Pons (tissue), 1 donor: ENCODE measurements at places on chromosomes 7 and 10.

DNA sequence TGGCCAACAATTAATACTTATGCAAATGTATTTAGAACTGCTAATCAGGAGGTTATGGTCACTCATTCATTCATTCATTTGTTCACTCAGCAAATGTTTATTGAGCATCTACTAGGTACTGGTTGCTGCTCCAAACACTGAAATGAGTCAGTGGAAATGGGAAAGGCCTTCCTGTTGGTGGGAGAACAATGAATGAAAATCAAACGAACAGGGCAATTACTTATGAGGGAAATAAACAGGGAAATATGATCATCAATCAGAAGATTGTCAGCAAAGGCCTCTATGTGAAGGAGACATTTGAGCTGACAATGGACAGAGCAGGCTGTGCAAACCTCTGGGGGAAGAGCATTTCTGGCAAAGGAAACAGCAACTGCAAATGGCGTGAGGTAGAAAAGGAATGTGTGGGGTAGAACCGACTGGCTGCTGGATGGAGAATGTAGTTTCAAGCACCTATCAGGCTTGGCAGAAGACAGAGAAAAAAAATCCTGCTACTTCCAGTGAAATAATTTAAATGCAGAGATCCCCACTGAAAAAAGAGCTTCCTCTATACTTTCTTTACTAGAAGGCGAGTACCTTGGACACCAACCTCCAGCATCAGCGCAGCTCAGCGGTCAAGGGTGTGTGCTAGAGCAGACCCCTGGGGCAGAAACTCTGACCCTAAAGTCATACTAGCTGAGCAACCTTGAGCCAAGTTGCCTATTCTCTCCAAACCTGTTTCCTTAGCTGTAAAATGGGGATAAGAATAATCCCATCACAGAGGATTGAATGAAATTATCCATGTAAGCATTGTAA, 108.8 kb upstream of the EEPD1 start:
- no peak for DNase-seq

- DNase-seq: peak; percentile 15
These were observed 2.1 kb upstream of the SAMD9L start for GRCh38 chr7:93150200-93150835.

DNA sequence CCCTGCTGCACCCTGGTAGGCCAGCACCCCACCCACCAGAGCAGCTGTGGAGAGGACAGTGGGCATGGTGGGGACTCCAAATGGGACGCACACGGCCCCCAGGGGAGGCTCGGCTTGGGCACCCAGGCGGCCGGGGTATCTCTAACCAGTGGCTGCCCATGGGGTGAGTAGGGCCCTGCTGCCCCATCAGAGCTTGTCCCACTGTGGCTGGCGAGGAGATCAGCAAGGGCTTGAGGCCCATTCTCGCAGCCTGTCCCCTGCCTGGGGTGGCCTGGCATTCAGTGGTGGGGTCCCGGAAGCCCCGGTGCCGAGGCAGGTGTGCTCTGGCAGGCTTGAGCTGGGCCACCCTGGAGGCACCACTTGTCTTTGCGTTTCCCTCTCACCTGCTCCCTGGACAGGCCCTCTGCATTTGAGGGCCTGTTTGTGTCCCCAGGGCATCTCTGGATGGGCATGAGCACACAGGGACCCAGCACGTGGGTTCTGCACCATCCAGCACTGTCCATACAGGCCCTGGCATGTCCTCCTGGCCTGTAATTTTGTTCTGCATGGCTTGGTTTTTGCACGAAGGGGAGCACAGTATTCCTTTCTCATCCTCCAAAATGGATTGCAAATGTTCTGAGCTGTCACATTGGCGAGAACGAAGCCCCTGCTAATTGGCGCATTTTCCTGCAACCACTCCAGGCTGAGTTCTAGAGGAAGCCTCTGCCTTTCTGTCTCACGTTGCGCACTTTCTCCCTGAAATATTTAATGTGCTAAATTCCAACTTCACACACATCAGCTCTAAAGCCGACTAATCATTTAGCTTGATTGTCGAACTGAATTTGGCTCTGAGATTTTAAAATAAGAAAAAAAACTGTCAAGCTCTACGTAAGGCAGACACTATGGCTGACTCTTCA, 27.2 kb downstream of the PWWP2B start:
- DNase-seq: no peak

GRCh38 chr10:44352316-44353127, 32.4 kb downstream of the CXCL12 start:
- DNase-seq: peak; percentile 3

GRCh38 chr10:33235951-33236350, 98.5 kb downstream of the NRP1 start:
- DNase-seq: no peak

GRCh38 chr7:27030393-27031050, 65.3 kb downstream of the HOXA1 start:
- no peak for DNase-seq

GRCh38 chr7:92751902-92752901, 84.2 kb downstream of the CDK6 start:
- no peak for DNase-seq

DNA sequence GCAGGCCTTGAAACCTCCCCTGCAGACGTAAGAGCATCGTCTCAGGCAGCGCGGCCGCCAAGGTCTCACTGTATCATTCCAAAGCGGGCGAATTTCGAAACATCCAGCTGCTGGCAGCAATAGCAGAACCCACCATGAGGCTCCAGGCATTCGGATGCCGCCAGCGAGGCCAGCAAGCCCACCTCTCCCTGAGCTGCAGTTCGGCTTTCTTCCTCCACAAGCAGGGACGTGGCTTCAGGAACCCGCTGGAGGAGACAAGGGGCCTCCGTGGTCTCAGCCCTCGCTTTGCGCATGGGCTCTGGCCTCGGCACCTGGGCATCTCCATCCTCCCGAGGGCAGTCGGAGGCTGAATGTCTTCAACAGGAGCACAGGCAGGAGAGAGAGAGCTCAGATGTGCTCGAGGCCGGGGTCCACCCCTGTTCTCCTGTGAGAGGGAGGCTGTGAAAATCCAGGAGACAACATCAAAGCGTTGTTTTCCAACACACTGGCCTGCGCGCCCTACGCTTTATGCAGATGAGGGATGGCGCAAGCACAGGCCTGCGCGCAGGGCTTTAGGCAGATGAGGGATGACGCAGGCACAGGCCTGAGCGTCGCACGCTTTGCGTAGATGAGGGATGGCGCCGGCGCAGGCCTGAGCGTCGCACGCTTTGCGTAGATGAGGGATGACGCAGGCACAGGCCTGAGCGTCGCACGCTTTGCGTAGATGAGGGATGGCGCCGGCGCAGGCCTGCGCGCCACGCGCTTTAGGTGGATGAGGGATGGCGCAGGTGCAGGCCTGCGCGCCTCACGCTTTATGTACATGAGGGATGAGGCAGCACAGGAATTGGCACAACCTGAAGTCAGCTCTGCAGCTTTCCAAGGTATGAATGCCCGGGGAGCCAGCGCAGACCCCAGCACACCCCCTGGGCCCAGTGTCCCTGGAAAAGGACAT, 103.2 kb downstream of the WDR37 start:
- DNase-seq: no peak

DNA sequence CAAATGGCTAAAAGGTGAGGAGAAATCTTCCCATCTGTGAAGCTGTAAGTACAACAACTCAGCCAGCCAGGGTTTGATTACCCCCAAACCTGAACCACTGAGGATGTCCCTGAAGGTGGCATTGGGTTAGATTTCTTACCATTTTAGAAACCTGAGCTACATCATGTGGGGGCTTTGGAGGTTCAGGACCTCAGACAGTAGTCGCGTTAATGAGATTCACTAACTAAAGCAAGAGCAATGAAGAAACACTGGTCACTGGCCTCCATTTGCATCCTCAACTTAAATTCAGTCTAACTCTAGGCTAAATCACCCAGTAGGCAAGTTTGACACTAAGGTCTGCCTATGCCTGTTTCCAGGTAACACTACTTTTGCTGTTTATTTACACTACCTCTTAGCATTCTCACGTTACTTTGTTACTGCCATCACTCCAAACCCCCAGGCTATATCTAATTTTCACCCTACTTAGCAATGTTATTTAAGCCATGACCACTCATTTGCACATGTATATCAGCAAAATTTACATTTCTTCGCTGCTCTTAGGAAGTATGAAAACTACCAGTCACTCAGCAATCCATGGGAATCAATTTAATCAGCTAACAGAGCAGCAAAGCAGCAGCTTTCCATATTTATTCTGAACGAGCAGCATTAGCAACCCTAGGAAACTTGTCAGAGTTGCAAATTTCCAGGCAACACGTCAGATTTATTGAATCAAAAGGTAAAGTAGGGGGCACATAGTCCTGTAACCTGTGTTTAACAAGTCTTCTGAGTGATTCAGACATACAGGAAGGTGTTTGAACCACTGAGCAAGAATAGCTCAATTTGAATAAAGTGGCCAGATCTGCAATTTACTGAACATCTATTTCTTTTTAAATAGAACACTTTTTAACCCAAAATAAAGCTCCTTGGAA, 788.4 kb upstream of the SORCS1 start:
- DNase-seq: no peak

- no peak for DNase-seq
These were observed 42.5 kb upstream of the TMEM213 start for GRCh38 chr7:138755331-138755747.

GRCh38 chr7:151408839-151409666, 785 bp downstream of the WDR86 start:
- no peak for DNase-seq

- no peak for DNase-seq
These were observed 152.5 kb downstream of the PLXDC2 start for GRCh38 chr10:19968745-19969144.

DNA sequence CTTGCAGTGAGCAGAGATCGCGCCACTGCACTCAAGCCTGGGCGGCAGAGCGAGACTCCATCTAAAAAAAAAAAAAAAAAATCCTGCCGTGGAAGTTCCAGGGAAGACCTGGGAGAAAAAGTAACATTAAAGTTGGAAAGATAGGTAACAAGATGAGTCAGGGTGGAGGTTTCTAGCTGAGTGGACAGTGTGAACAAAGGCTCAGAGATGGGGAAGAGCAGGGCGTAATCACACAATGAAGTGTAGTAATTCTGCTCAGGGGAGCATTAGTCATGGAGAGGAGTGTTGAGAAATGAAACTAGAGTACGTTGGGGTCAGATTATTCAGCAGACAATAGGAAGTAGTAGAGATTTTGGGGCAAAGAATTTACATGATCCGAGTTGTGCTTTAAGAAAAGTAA, 21.6 kb upstream of the WASL start:
- no peak for DNase-seq

DNA sequence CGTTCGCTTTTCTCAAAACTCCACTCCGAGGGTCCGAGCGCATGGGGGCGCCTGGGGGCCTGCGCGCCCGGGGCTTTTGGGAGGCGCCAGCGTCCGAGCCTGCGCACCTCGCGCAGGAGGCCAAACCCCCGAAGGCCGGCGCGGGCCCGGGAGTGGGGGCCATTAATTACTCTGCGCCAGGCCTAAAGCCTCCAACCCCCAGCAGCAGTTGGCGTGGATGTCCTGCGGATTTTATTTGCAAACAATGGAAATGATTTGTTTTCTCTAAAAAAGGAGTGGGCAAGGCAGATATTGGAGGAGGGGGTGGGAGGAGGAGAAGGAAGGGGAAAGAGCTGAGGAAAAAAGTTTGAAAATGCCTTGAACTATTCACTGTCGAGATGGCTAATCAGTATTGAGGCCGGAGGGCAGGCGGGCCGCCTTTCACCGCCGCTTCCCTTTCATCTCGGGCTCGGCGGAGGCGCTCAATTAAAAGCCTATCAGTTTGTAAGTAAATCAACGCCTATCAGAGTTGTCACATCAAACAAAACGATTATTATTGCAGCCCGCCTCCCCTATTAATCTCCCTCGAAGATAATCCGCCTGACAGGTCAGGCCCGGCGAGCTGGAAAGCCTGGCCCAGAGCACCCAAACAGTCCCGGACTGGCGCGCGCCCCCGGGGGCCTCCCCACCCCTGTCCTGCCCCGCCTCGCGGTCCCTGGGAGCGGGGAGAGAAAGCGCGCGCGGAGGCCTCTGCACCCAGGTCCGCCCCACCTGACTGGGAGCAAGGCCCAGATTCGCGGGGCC, 3.4 kb upstream of the ZNF503 start:
- no peak for DNase-seq

DNA sequence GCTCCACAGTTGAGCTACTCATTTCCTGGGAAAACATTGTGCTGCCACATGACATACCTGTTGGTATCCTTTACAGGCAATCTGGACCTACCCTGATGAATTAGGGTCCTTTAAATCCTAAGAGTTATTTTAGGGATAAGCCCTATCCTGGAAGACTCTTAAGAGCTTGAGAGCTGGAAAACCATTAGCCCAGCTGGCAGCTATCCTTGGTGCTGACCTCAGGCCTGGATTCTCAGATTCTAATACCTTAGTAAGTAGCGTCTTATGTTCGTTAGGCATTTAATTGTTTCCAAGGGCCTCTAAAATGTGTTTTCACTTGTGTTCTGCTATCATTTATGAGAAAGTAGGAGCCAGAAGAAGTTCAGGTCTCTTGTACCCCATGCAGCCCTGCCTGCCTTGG, 93.0 kb upstream of the SORCS3 start:
- DNase-seq: no peak

DNA sequence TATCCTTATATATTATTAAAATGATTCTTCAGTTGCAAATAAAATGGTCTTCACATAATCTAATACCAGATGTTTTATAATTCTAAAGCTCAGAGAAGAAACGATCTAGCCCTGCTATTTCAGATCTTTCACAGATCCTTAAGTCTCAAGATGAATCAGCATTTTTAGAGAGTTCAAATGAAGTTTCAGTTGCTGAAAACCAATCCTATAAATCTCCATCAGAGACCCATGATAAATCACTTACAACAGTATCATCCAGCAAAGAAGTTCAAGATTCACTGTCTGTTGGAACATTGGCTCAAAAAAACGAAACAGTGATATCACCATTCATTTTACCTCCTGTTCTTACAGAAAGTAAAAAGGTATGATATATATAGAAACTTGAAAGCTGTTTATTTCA, 137.0 kb downstream of the CCDC7 start:
- no peak for DNase-seq

GRCh38 chr7:35802102-35802466, 1.2 kb downstream of the SEPTIN7 start:
- DNase-seq: peak; percentile 63

DNA sequence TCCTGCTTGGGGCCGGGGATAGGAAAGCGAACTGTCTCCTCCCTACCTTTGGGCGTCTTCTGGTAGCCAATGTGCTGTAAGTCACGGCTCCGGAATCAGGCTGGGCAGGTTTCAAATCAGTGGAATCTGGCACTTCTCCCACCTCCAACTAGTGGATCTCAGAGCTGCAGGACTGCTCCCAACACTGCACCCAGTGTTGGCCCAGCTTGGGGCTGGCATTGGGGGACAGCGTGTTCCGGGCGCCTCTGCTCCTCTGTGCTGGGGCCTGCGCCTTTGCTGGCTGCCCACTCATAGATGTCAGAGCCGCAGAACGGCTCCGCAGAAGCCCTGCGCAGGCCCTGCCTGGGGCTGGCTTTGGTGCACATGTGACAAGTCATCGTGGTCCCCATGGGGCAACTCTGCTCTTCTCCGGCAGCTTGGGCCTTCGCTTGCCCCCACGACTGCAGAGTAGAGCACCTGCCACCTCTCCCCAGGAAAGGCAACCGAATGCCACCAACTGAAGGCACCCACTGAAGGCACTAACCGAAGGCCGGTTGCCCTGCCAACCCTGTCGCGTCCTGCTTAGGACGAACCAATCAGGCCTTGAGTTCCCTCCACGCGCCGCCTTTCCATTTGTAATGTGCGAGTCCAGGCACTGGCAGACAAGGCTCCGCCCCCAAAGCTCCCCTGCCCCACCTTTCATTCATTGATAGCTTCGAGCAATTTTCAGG, 85.5 kb upstream of the ABI1 start:
- DNase-seq: peak; percentile 3

- DNase-seq: no peak
These were observed 62.7 kb upstream of the ABLIM1 start for GRCh38 chr10:114720685-114721278.

- no peak for DNase-seq
These were observed 126.9 kb downstream of the VIPR2 start for GRCh38 chr7:159017741-159018140.

- DNase-seq: no peak
These were observed 13.4 kb downstream of the C10orf71 start for GRCh38 chr10:49312246-49312869.
